Stimulated activated CD4-positive, alpha-beta T cell treated with anti-CD3 and anti-CD28 coated beads, TNF-alpha, amount 100 ng/mL, for 1 hour (primary cell): ENCODE measurements at places on chromosomes 4 and X.

- DNase-seq = no peak
These were observed 552 bp downstream of the ADH5 start for GRCh38 chr4:99088023-99088449.

DNA sequence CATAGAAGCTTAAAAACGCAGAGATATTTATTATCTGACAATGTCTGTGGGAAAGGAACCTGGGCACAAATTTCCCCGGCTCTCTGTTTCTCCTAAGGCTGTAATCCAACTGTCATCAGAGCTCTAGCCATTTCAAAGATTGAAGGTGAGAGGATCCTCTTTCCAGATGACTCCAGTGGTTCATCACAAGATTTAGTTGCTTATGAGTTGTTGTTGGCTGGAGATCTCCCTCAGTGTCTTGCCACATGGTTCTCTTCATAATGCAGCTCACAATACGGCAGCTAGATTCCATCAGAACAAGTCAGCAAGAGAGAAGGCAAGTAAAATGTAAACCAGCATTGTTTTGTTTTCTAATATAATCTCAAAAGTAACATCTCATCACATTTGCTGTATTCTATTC, 369.4 kb downstream of the GASK1B start:
- DNase-seq = no peak

- DNase-seq = no peak
These were observed 208.2 kb upstream of the PSAPL1 start for GRCh38 chr4:7642741-7643458.

DNA sequence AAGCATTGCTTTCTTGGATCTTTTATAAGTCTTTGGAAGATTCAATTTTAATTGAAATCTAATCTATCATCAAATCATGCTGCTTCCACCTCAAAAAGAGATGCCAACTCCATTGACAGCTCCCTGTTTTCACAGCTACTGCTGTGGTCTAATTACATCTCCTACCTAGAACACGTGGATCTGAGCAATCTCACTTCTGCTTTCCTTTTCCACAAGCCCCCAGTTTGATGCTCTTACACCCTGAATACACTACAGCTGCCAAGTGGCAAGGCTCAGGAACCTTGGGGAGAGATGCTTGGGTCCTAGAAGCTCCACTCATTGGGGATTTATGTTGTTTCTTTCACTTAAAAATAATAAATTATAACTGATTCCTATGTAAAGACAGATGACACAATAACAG, 172.0 kb downstream of the CFAP299 start:
- no peak for DNase-seq

- no peak for DNase-seq
These were observed 41.2 kb upstream of the SMAD1 start for GRCh38 chr4:145440292-145441007.

GRCh38 chr4:38387348-38387747, 276.7 kb upstream of the KLF3 start:
- no peak for DNase-seq

DNA sequence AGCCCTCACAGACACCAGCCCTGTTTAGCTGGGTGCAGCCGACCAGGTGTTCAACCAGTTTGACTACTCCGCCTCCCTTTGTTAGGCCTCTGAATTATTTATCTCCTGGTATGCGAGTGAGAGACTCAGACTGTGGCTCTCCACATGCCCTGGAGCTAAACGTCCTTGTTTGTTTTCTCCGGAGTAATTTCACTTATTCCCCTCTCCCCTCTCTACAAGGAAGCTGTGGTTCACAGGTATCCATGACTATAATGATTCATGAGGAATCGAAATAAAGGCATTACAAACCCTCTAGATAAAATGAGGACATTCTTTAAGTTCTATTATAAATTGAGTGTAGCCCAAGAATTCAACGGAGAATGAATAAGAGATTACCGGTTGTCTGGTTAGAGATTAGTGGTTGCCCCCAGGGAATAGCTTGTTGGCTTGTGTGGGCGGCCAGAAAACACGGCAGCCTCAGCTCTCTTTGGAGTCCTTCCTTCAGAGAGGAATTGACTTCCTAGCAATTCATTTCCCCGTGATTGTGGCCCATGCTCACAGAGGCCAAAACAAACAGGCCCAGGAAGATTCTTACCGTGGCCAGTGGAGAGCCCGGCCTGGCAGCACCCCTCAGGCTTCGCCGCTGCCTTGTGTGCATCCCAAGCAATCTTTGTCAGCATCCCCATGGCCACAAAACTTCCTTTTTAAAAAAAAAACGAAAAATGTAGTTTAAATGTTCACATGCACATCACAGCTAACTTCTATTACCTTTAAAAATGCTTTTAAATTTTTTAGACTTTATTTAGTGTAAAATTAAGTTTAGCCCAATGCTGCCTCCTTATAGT, 60.2 kb upstream of the CBR4 start:
- no peak for DNase-seq

- DNase-seq = no peak
These were observed 1.8 kb downstream of the SH3BP2 start for GRCh38 chr4:2794486-2795299.

GRCh38 chrX:38935561-38935960, 134.3 kb downstream of the MID1IP1 start:
- DNase-seq = no peak

- DNase-seq = no peak
These were observed 180.3 kb upstream of the TENM3 start for GRCh38 chr4:182062936-182063335.

GRCh38 chr4:185774131-185774653, 37.8 kb downstream of the SORBS2 start:
- no peak for DNase-seq

DNA sequence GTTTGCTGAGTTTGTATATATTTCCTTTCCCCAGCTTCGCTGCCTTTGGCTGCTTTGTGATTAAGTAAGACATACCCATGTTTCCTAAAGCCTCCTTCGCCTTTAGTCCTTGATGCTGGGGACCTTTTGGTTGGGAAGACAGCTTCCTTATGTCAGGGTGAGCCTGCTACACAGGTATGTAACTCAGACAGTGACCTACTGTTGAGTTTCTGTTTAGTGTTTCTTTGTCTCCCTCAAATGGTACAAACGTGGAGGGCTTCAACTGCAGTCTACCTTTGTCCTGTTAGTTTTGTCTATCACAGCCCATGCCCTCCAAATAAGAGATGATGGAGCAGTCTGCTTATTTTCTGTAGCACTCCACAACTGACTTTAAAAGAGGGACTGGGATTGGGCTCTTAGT, 59.5 kb downstream of the TET2 start:
- no peak for DNase-seq

DNA sequence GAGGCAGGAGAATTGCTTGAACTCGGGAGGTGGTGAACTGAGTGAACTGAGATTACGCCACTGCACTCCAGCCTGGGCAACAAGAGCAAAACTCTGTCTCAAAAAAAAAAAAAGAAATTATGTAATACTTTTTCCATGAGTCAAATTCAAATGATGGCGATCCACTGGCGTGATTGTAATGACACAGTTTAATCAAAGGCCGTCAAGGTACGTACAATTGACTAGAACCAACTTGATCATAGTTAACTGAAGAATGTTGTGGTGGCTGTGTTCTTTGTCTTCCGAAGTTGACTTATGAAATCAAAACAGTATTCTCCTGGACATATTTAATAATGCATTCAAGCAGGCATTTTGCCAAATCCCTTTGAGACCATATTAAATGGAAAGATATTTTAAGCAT, 318.6 kb upstream of the FAT1 start:
- DNase-seq = no peak

DNA sequence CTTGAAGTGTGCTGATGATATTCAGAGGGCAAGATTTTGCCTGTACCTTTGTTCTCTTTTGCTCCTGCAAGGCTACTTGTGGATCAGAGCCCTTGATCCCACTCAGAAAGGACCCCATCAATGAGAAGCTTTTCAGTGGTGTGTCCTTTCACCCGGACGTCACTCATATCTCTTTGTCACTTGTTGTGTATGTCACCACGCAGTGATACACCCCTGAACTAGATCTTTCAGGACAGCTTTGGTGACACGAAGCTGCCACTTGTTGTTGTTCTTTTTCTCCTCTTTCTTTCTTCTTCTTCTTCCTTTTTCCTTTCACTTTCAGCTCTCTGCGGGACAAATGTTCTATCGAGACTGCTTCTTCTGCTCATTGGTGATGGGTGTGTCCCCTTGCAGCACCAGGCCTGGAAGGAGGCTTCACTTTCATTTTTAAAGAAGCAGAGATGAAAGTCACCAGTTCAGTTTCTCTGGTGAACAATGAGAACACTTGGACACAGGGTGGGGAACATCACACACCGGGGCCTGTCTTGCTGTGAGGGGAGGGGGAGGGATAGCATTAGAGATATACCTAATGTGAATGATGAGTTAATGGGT, 83.6 kb downstream of the NBDY start:
- no peak for DNase-seq

- no peak for DNase-seq
These were observed 4.9 kb upstream of the TMEM33 start for GRCh38 chr4:41930139-41930831.

DNA sequence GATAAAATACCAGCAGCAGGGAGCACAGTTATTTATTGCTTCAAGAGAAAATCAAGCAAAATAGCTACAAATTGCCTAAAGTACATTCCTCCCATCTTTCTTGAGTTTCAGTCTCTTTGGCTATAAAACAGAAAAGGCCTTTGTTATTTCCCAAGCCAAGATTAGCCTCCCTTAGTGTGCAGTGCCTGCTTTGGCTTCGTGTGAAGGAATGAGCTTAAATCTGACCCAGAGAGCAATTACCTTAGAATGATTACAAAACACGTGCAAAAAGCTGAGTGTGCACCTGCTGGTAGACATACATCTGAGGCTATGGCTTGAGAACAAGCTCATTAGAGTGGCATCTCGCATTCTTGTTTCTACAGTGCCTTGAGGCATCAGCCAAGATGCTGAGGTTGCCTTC, 250.8 kb downstream of the C4orf33 start:
- DNase-seq = no peak

DNA sequence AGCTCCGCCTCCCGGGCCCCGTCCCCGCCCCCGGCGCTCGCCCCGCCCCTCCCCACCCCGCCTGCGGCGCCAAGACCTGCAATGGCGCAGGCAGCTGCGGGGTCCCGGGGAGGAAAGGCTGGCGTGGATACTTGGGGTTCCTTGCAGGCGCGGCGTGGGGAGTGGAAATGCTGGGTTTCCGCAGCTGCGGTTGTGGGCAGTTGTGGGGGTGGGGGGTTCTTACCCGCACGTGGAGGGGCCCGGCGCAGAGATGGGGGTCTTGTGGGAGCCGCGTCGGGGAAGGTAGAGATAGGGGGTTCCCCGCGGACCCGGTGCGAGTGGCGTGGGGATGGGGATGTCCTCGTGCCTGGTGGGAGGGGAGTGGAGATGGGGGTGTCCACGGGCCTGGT, 680 bp upstream of the ASMTL start:
- no peak for DNase-seq

DNA sequence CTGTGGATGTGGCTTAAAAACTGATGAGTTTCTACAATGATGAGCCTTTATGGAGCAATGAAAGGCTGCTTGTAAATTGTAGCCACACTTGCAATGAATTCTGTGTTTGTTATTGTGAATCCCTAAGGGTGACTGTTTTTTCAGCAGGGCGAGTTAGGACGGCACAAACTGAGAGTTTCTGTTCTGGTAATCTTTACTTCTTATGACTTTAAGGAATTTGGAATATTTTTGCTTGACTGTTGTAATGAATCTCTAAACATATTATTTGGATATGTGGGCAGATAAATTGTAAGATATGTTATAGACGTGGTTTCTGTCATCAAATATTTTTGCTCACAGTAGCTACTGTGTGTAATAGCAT, 22.2 kb downstream of the RBPJ start:
- DNase-seq = no peak

- DNase-seq = no peak
These were observed 215.5 kb downstream of the SPATA18 start for GRCh38 chr4:52266537-52267137.

GRCh38 chr4:147863808-147864472, 132.1 kb downstream of the ARHGAP10 start:
- DNase-seq = no peak

DNA sequence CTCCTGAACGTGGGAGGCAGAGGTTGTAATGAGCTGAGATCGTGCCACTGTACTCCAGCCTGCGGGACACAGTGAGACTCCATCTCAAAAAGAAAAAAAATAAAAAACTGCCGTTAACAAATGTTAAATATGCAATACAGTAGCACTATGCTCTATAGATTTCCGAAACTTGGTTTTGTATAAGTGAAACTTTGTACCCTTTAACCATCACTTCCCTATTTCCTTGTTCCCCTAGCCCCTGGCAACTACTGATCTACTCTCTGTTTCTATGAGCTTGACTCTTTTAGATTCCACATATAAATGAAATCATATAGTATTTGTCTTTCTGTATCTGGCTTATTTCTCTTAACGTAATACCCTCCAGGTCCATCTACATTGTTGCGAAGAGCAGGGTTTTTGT, 74.1 kb downstream of the TAB3 start:
- DNase-seq = no peak

DNA sequence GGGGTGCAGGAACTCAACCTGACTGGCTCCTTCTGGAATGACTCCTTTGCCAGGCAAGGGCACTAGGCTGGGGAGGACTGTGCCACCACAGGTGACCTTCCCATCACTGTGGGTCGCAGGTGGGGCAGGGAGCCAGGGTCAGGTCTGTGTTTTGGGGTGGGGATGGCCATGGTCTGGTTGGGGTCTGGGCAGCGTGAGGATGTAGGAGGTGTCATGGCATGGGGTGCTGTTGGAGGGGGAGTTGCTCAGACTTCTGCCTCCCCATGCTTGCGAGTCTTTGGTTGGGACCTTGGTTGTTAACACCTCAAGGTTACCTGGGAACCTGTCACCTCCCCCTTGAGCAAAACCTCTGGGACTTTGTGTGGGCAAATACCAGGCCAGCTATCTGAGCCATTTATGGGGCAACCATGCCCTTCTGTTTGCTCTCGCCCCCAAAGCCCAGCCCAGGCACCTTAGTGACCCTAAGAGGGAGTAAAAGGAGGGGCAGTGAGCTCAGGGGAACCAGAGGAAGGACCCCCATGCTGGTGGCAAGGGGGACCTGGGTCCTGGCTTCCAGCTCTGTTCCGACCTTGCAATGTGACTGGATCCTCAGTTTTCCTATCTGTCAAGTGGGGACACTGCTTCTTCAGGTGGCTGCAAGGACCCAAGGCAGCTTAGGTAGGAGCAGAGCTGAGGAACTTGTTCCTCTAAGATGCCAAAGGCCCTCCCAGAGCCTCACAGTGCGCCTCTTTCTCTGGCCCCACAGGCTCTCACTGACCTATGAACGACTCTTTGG, 2.4 kb upstream of the GDI1 start:
- DNase-seq = no peak

GRCh38 chr4:10083861-10084641, 32.5 kb downstream of the WDR1 start:
- DNase-seq = no peak

GRCh38 chr4:107314156-107314555, 278.0 kb upstream of the DKK2 start:
- no peak for DNase-seq
